ENCODE measurements at places on chromosomes 2 and 18.

DNA sequence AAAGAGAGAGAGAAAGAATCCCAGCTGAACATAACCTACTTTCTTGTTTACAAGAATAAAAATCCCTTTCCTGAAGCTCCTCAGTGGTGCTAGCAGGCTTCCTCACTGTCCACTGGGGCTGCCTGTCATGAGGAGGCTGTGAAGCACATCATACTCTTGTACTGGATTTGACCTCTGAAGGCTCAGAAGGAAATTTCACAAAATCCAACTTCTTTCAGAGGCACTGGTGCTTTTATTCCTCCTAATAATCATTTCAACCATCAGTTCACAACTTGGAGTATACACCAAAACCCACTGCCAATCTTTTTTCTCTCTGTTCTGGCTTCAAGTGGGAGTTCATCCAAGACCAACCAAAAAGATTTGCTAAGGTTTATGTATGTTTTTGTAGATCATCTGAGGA lies 48.5 kb downstream of the TMX3 start:
- DNase-seq, result no peak

DNA sequence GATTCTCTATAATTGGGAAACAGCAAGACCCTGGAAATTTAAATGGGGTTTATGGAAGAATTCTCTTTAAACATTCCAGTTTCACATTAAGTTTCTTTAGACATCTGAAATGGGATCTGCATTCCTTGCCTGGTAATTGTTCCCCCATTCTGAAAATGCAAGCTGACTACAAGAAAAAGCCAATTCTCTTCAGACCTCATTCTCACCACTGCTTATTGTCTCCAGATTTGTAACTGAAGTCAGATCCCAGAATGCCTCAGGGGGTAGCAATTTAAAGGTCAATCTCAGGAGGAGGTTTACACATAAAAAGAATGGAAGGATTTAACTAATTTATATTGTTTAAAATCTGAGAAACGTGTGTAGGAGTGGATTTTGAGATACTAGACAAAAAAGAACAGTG lies 41.2 kb downstream of the COL3A1 start:
- no peak for DNase-seq

GRCh38 chr2:19746611-19747309 lies 155.0 kb downstream of the TTC32 start:
- no peak for DNase-seq

GRCh38 chr18:47809420-47809819 lies 121.0 kb downstream of the SMAD2 start:
- no peak for DNase-seq

GRCh38 chr2:42789751-42790150 lies 2.6 kb downstream of the HAAO start:
- DNase-seq, result no peak

- no peak for DNase-seq
Observed at GRCh38 chr2:5794012-5794411, 101.8 kb downstream of the SOX11 start.

- DNase-seq, result no peak
Observed at GRCh38 chr2:46796843-46797625, 118.6 kb downstream of the MCFD2 start.

DNA sequence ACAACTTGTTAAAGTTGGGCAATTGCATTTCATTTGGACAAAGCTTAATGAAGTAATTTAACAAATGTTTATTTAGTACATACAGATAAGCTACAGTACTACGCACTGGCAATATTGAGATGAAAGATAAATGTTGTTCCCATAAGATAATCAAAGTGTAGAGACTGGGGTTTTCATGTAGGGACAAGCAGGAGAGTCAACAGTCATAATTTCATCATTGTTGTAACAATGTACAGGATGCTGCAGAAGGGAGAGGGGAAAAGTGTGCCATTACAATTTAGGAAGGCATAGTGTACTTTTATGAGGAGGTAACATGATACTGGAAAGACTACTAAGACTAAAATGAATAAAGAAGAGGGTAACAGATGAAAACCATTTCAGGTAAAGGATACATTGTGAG lies 441.6 kb downstream of the ERBB4 start:
- DNase-seq, result no peak

DNA sequence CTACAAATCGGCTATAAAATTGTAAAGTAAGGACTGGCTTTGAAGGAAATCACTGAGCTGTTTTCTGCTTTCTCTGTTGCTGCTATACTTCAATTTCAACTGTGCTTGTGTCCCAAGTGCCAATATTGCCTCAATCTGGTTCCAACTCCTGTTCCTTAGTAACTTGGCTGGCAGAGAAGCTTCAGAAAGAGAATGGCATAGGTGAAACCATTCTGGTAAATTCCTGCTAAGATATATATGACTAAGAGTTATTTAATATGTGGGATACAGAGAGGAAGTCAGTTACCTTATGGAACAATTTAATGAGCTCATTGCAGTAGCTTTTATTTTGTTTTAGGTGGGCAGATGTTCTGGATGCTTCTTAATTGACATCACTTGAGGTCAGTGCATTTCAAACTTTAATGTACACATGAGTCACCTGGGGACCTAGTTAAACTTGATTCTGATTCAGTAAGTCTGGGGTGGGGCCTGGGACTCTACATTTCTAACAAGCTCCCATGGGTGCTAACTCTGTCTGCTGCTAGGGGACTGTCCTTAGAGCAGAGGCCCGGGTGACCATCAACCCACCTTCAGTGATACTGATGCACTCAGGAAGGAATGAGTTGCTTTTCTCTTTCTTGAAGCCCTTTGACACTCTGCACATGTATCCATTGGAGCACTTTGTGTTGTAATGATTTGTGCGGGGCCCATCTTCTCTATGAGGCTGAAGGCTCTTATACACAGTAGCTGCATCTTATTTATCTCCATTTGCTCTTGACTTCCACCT lies 47.6 kb downstream of the LIPG start:
- no peak for DNase-seq

DNA sequence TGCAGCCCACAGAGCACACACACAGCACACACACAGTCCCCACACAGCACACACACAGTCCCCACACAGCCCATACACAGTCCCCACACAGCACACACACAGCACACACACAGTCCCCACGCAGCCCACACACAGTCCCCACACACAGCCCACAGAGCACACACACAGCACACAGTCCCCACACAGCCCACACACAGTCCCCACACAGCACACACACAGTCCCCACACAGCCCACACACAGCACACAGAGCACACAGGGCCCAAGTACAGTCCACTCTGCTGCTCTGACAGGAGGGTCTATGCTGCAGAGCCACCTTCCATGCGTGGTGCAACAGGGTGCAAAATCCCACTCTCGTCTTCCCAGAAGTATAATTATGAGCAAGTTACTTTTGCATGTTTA lies 240.5 kb upstream of the SALL3 start:
- DNase-seq, result no peak

DNA sequence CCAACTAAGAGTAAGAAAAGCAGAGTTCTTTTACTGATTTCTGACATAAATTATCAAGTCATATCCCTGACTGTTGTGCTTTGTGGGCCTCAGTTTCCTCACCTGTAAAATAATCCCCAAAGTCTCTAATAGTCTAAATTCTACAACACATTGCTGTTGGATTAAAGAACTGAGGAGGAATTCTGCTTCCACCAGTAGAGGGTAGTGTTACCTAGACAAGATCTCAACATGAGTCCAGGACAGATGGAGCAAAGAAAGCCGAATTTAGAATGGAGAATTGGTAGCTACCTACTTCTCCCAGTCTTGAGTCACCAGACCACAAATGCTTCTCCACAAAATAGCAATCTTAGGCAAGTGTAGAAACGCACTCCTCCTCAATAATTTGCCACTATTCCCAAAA lies 462.5 kb upstream of the FSHR start:
- DNase-seq, result no peak

DNA sequence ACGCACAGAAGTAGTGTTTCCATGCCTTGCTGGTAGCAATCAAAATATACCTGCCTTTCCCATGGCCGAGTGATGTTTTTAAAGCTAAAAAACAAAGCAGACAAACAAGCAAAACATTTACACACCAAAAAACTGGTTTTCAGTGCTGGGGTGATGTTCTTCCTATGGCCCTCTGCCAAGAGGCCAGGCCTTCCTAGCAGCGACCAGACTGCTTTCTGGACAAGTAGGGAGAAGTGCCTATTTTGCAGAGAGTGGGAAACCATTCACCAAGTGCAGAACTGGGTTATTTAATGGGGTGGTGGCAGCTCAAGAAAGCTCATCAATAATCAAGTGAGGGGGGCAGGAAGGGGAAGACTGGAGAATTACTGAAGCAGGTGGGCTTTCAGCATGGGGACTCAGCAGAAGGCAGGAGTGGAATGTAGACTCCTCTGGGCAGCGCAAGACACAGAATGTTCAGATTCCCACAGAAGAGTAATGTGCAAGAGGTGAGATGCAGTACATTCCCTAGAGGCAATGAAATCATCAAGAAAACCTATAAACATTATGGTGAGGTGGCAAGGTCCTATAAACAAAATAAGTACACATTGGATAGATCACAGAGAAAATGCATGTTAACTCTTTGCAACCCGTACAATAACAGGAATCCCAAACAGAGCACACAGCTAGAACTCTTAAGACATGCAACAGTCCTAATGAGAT lies 44.0 kb downstream of the CPO start:
- DNase-seq, result no peak

Data from NK-92 treated with Interleukin-12 subunit alpha and Interleukin-12 subunit beta, amount 100 ng/mL, for 24 hours (cell line).